Substantia nigra (tissue), 51 donors: ENCODE measurements at places on chromosomes 5 and 9.

DNA sequence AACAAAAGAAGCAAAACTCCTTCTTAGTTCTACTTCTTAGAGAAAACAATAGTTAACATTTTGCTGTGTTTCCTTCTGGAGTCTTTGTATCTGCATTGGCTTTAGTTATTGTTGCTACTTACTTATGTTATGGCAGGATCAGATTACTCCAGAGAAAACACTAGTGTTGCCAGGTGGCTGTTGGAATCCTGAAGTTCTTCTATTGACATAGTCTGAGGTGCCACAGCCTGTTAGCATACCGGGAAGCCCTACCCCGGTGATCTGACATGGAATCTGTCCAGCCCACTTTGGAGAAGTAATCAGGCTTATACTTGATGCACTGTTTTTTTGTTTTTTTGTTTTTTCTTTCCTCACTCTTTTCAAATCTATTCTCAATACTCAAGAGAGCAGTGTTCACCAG, 68.5 kb upstream of the CEP78 start:
- DNase-seq = no peak

GRCh38 chr5:107602896-107603295, 67.8 kb downstream of the EFNA5 start:
- no peak for DNase-seq

DNA sequence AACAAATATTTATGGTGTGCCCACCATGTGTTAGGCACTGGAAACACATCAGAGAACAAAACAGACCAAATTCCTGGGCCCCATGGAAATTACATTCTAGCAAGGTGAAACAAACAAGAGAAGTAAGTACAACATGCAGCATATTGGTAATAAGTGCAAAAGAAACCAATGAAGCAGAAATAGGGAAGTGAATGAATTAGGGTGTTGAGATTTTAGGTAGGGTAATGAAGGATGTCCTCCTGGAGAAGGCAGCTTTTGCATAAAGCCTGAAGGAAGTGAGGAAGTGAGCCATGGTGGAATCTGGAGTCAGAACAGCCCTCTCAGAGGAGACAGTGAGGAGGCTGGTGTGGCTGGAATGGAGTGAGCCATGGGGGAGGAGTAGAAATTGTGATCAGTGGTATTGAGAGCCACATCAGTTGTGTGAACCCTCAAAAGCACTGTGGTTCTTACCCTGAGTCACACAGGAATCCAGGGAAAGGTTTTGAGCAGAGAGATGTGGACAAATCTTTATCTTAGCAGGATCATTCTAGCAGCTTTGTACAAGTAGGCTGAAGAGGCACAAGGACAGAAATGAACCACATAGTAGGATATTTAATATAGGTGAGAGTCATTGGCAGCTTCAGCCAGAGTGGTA, 52.7 kb upstream of the ARL15 start:
- DNase-seq = no peak

DNA sequence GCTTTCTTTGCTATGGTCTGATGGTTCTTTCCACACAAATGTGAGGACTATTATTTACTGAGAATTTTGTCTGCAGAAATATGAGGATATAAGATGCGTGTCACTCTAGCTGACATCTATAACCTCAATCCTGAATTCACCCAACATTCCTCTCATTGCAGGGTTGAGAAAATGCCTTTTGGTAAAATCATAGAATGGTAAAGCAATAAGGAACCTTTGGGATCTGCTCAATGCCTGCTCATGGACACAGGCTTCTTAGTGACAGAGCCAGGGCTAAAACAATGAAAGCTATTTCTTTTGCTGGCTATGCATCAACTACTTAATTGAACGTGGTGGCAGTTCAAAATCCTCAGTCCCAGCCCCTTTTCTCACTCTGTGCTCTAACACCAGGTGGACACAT, 199.6 kb downstream of the GAS1 start:
- DNase-seq = no peak

DNA sequence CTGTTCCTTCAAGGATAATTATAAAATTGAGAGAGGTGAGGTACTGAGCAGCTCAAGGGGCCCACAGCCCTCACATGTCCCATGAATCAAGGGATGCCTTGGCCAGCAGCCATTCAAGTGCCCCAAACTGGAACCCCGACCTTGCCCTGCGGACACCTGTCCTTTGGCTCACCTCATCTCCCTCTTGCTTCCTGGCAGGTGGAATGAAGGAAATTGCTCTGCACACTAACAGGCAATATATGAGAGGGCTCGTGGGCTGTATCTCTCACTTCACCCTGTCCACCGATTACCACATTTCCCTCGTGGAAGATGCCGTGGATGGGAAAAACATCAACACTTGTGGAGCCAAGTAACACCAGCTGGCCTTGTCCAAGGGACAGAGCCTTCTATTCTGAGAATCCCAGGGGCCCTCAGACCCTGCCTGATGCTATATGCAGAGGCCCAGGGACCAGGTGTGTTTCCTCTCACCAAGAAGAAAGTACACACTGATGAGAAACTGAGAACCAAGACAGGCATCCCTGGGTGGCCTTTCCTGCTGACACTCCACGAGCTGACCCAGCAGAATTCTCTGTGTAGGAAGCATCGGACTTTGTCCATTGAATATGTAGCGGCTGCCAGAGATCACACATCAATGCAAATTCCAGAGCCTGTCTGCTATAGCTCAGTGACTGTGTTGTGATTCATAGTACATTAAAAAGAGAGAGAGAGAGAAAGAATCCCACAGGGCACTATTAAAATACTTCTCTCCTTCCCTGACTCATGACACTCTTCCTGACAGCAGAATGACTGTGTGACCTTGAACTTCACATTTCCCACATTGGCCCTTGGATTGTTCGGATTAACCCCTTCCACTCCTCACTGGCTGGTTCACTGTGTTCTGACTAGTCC, 92.6 kb downstream of the LIFR start:
- DNase-seq = no peak

DNA sequence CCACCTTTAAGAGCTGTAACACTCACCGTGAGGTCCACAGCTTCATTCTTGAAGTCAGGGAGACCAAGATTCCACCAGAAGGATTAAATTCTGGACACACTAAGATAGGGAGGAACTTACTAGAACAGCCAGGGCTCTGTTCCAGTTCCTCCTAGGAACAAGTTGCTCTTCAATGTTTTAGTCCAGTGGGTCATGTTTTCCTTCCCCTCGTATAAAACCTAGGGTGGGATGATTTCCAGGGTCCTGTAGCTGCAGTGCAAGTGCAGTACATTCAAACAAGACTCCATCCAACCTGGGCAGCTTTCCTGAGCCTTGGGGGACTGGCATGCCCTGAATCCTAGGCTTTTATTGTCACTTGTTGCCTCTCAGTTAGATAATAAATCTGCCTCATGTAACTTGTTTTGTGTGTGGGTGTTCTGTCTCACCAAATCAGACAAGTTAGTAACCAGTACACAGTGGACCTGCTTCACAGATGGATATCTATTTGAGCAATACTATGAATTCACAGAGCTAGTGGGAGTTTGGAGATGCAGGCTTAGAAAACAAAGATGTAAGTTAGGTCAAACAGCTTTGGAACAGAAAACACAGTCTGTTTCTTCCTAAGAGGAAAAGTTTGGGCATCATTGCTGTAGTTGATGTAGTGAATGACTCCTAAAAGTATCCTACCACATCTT, 405.6 kb downstream of the GABRG2 start:
- DNase-seq = no peak

- DNase-seq = no peak
Measured at GRCh38 chr5:73032635-73033034, 76.8 kb downstream of the FCHO2 start.

DNA sequence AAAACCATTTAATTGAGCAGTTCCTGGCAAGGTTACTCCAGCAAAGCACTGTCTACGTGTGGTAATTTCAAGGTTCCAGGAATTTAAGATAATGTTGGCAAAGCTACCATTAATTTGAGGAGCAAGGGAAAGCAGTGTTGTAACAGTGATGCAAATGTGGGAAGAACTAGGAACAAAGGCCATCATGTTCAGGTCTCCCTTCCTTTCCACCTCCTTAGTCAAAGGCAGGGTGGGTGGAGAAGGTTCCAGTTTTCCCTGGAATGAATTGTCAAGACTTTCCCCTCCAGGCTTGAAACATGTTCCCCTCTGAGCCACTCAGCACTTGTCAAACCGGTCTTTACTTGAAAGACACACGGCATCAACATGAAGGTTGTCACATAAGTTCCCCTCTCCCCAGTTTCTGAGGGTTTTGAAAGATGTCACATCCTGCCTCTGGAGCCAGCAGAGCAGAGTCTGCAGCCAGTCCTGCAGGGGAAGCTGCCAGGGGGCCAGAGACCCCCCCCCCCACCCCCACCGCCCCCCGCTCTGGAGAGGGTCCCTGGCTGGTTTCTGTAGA, 226.0 kb downstream of the GAS1 start:
- no peak for DNase-seq

GRCh38 chr5:78547183-78547582, 101.4 kb downstream of the LHFPL2 start:
- DNase-seq = no peak

GRCh38 chr5:90365328-90365727, 44.2 kb downstream of the CETN3 start:
- DNase-seq = no peak

DNA sequence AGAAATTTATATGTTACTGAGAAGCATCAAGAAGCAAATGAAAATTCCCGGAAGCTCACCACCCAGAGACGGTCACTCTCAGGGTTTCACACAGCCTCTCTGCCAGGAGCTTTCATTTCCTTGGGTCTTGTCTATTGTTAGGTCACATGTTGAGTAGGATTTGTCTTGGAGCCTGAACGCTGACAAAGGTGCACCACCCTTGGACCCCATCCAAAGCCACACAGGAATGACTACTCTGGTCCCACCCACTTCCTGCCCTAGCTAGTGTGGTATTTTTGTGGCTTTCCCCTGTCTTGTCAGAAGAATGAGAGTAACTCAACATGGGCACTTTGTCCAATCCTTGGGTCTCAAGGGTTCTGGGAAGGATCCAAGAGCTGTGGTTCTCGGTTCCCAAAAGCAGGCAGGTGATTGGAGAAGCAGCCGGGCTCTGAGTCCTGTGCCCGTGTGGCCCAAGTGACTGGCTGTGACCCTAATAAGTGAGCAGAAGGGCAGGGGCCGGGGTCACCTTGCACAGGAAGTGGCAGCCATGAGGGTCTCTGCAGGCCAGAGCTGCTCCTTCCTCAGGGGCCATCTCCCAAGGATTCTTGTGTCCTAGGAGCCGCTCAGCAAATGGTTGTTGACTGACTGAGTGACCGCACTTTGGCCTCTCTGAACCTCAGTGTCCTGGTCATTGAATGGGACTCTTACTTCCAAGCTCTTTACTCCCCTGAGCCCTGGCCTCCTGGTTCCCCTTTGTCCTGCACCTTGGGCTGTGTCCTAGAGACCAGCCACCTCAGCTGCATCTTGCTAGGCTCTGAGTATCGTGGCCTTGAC, 6.9 kb downstream of the FGD3 start:
- no peak for DNase-seq

GRCh38 chr5:179405054-179405416, 59.8 kb upstream of the ADAMTS2 start:
- DNase-seq = no peak

- no peak for DNase-seq
Measured at GRCh38 chr9:107043886-107044285, 180.9 kb downstream of the ZNF462 start.

DNA sequence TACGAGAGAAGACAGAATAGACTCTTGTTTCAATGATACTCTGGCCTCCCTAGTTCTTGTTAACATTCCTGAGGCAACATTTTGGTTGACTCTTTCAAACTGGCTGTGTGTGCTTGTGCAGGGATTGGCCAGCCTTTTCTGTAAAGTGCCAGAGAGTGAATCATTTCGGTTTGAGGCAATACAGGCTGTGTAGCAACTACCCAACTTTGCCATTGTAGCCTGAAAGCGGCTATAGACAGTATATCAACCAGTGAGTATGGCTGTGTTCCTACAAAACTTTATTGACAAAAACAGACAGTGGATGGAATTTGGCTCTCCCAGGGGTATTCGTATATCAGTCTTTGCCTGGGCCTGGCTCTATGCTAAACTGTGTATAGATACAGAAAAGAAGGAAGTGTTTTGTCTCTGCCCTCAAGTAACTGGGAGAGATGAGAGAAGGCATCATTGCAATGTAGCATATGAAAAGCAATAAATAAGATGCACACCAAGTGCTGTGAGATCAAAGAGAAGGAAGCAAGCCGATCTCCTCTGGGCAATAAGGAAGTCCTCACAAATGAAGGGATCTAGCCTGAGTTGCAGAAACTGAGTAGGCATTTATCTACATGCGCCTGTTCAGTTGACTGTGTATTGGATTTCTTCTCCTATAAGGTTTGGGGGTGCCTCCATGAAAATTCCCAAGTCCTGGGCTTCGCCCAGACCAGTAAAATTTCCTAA, 568.0 kb upstream of the KLF4 start:
- DNase-seq = no peak

DNA sequence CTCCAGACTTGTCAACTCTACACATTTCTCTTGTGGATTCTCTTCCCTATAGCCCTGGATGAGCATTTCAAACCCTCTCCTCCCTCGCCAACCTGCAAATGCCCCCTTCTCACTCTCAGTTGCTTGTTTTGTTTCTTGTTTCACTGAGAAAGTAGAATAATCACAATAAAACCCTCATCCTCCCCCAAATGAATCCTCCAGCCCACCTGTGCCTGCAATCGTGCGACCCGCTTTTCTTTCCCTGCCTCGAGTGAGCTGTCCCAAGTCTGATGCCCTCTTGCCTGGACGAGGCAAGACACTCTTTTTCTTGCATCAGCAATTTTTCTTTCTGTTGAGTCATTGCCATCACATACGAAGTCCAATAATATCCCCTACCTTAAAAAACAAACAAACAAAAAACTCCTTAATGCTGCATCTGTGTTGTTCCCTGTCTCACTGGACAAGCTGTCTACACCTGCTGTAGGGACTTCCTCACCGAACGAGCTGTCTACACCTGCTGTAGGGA, 3.7 kb upstream of the CACNA1B start:
- DNase-seq = no peak

DNA sequence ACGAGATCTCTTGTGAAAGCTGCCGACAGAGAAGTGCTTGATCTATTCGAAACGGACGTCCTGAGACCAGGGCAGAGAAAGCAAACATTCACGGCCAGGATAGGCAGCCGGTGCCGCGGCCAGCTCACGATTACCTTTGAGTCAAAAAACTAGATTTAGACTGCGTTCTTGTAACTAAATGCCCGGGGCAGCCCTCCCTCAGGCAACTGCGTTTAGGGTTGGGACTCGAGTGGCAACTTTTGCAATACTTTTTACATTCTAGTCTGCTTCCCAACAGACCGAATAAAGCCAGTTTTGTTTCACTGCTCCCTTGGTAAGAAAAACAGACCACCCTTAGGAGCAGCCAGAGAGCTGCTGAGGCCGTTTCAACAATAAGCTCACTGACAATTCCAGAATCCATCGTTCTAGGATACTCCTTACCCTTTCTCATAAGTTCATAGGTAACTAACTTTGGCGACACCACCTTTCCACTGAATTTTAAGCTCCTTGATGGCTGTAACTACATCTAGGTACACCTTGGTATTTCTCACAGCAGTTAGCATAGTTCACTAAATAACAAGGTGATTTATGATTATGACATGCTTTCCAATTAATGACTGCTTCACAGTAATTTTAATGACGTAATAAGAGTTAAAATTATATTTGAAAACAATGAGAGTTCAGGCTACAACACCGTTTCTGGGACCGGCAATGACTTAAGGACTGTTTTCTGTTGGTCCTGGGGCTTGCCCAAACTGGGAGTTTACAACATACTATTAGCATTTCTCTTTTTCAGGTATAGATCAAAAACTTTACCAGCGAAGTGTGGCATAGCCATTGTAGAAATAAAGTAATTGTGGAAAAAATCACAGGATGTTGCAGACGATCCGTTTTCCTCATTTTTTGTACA, 899 bp upstream of the RAPGEF6 start:
- no peak for DNase-seq

GRCh38 chr9:35649431-35650340, 1.0 kb downstream of the SIT1 start:
- peak; percentile 66 for DNase-seq

GRCh38 chr9:93094658-93095204, 1.3 kb upstream of the CARD19 start:
- DNase-seq = peak; percentile 64
